ENCODE measurements at places on chromosomes 1 and 21.

GRCh38 chr1:167110586-167110985, 16.7 kb downstream of the STYXL2 start:
- peak; percentile 84 for DNase-seq

DNA sequence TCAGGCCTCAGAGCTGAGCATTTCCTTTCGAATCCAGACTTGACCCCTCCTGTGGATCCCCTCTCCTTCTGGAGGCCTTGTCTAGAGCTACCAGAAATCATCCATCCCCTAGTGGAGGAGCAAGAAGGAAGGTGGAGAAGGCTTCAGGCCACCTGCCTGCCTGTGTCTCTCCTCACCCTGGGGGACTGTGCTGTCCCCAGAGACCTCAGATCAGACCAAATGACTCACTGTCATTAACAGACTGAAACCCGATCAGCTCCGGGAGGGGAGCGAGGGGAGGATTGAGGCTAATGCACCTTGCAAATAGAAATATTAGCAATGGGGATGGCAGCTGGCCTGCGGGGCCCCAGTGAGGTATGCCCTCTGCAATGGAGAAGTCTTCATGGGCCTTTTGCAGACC, 2.1 kb downstream of the MYBPH start:
- no peak for DNase-seq

DNA sequence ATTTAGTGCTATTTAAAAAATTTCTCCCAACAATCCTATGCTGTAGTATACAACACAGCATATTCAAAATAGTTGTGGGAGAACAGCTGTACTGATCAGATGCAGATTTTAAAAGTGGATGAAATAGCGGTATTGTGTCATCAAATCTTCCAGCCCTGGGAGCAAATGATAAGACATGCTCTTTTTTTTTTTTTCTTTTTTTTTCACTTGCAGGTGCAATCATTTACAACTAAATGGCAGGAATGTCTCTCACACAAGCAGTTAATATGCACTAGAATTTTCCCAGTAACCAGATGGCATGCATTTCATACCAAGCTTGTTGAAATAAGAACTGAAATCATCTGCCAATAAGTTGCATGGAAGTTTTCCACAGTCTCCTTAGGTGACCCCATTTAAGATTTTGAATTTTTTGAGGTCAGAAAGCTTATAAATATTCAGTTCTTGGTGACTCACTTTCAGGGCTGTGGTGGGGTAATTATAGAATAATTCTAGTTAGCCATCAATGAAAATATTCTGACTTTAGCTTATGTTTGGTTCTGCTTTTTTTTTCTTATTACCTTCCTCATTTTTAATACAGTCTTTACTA, 623.9 kb upstream of the NR5A2 start:
- DNase-seq: no peak

GRCh38 chr1:153565529-153566374, at the start of gene S100A2:
S100A2 (minus strand) TSS chr1:153565844; CDS start chr1:153563877, 1,967 bp downstream.
- DNase-seq: peak; percentile 72

DNA sequence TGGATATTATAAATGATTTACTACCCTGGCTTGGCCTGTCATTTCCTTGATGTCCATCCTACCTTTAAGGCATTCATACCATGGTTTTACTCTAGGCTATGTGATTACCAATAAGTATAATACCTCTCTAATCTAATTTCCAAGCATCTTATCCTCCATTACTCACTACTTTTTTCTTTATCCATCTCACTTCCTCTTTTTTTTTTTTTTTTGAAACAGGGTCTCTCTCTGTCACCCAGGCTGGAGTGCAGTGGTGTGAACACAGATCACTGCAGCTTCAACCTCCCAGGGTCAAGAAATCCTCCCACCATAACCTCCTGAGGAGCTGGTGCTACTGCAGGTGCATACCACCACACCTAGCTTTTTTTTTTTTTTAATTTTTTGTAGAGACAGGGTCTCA, 39.9 kb downstream of the INKA2 start:
- DNase-seq: no peak

DNA sequence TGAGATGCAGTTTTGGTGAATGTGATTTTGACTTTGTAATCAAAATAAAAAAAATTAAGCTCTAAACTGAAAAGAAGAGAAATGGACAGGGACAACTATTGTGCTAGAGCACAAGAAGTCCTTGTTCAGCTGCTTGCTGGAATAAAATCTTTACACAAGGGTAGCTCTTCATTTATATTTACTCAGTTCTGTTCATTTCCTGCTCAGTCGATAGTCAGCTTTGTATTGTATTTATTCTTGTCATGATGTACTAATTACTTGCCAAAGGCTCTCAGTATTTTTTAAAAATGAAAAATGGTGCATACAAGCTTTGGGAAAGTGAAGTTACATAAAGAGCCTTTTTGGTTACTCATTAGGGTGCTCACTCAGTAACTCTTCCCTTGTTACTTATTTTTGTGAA, 17.8 kb downstream of the F5 start:
- no peak for DNase-seq

DNA sequence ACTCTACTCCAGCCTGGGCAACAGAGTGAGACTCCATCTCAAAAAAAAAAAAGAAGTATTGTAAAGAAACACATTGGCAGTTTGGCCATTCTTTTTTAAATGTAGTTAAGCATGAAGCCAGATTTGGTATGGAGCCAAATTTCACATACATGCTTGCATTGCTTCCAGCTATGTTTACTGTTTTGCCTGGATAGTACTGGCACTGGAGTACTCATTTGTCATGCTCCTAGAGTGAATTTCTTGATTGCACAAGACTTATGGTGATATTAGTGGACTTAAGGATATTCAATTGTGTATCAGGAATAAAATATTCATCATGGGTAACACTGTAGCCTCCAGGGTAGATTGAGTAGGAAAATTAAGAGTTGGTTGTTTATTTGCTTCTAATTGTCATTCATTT, 24.5 kb upstream of the SLC9A1 start:
- no peak for DNase-seq

DNA sequence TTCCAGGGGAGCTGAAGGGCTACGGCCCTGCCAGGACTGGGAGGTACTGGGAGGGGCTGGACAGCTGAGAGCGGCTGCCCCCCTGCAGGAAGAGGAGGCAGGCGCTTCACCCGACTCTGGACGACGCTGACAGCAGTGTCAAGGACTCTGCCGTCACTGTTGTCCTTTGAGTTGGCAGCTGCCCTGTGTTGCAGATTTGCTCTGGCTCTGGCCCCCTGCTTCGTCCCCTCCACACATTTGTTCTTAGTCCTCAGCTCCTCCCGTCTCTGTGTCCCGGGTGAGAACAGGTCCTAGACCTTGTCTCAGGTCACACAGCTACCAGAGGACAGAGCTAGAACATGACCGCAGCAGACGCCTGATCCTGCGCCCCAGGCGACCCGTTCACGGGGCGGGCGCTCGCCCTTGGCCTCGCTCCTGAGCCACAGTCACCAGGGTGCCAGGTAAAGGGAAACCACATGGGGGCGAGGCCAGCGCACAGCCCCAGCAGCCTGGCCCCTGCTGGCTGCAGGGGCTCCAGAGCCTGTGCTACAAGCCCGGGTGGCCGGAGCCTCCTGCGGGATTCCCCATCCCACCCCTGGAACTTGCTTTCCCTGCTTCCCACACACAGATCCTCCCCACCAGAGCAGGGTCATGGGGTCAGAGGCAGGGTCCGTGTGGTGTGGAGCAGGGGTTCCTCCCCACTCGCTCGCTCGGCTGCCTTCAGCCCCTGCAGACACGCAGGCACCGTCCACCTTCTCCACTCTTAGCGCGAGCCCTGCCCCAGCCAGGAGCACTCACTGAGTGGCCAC, 10.7 kb upstream of the NPHP4 start:
- no peak for DNase-seq

- DNase-seq: no peak
These were observed 17.2 kb downstream of the NFASC start for GRCh38 chr1:204887846-204888245.

- DNase-seq: peak; percentile 90
These were observed 7.6 kb upstream of the ZNF326 start for GRCh38 chr1:89987159-89987819.

DNA sequence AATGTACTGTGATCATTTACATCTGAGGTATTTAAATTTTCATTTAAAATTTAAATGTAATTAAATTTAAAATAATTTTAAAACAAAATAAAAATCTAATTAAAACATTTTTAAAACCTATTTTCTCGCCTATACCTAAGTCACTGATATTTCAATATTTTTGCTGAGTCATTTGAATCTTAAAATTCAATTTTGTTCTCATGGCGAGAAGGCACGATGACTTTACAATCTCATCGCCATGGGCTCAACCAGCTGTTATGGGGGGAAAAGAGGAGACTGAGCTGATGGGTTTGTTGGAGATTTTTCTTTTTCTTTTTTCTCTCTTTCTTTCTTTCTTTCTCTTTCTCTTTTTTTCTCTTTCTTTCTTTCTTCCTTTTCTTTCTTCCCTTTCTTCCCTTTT, 89.3 kb downstream of the PRDM16 start:
- no peak for DNase-seq

GRCh38 chr1:73327180-73327793, 870.7 kb downstream of the LRRIQ3 start:
- no peak for DNase-seq

DNA sequence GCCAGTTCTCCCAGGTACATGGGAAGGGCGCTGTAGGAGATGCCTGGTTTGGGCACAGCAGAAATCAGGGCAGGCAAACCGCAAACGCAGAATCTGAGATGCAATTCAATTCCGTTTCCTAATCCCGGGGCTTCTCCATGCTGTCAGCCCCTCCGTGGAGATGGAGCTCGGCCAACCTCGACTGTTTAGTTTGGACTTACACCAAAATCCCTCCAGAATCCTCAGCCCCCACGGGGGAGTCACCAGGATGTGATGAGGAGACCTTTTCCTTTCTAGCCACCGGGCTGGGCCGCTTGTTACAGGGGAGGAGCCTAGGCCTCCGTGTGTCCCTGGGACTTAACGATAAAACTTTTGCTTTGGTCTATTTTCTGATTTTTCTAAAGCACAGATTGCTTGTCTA, 7.9 kb downstream of the SLC2A7 start:
- DNase-seq: no peak

DNA sequence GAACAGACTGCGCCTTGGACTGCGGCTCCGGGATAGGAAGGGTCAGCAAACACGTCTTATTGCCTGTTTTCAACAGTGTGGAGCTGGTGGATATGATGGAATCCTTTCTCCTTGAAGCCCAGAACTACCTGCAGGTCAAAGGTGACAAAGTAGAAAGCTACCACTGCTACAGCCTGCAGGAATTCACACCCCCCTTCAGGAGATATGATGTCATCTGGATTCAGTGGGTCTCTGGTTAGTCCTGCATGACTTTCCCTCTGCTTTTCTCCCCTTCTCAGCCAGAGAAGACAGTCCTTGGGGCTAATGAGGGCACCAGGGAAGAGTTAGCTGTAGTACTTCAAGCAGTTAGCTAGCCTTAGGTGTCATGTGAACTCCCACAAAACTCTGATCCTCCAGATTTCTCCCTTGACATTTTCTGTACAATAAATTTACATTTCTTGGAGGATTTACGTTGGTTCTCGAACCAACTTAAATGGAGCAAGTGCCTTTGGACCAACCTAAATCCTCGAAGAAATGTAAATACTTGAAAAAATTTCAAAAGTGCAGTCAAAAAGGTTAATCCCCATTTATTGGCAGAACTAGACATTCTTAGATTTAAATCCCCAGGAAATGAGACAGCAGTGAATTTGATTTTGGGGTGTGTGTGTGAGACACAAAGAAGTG, 20.9 kb downstream of the NTMT2 start:
- DNase-seq: no peak

- DNase-seq: no peak
These were observed 5.2 kb downstream of the LRRC7 start for GRCh38 chr1:69572921-69573320.

GRCh38 chr1:14168326-14169063, 430.0 kb upstream of the KAZN start:
- DNase-seq: no peak

DNA sequence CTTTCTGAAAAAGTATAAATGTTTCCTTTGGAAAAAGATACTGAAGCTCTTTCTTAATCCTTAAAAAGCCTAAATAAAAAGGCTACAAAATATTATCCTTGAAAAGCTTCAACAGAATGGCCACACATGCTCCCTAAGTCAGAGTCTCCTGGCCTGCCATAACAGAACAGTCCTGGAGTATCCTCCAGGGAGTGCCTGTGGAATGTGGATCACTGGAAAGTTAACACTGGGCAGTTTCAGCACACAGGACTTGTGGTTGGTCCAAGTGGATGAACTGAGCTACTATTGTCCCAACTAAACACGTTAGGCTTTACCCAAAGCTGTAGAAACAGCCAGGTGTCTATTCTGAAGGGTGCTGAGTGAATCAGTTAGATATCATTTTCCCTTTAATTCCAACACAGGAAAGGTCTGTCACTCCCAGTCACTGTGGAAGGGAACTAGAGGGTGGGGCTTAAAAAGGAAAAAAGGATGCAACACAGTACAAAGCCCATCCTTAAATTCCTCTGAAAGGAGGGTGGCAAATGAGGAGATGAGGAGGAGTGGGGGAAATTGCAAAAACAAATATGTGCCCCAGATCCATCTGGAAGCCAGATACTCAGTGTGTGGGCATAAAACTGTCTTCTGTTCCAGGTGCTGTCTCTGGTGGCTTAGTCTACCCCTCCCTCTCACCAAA, 196.3 kb upstream of the SPAG17 start:
- DNase-seq: no peak

GRCh38 chr1:75310067-75310466, 175.9 kb downstream of the LHX8 start:
- DNase-seq: no peak
